ENCODE measurements at places on chromosomes 6 and 20.

DNA sequence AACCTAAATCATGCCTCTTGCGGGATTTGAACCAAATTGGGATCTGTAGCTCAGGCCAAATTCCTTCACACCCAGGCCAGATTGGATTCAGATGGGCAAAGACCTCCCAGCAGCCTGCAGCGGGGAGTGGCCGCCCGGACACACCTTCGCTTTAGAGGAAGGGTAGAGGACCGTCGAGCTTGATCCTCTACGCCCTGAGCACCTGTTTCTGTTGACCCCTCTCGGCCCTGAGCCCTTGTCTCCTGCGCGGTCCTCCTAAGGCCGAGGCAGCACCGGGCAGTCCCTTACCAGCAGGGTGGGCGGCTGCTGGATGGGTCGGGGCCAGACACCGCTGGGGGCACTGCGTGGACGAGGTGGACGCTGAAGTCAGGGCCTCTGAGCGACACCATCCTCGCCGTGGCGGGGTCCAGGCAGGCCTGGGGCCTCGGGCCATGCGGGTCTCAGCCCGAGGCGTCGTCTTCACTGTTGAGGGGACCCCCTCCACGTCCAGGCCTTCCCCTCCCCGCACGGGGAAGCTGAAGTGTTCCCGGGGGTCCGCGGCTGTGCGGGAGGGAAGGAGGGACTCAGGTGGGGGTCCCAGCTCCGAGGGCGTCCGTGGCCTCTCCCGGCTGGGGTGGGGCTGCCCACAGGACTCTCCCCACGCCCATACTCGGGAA is 114.8 kb downstream of the SMOC2 start:
- no peak for DNase-seq

GRCh38 chr6:109045493-109045892 is 49.2 kb downstream of the SESN1 start:
- DNase-seq, result no peak

DNA sequence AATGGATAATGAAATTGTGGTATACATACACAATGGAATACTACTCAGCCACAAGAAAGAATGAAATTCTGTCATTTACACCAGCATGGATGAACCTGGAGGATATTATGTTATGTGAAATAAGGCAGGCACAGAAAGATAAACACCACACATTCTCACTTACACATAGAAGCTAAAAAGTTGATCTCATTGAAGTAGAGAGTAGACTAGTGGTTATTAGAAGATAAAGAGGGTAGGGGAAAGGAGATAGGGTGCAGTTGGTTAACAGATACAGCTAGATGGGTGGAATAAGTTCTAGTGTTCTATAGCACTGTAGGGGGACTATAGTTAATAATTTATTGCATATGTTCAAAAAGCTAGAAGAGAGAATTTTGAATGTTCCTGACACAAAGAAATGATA is 25.5 kb upstream of the LTV1 start:
- no peak for DNase-seq

DNA sequence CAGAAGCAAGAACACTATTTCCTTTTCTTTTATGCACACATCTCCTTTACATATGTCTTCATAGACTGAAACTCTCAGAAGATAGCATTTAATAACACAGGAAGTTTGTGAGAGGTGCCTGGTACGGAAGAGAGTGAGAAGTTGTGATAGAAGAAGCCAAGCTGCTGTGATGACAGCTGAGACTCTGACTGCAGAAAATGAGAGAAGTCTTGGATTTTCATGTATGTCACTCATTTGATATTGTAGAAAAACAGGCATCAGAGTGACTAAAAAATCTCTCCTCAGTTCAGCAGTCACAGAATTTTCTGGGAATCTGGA is 154.9 kb upstream of the BMP2 start:
- DNase-seq, result no peak

GRCh38 chr20:34954904-34955230 is 739 bp downstream of the GSS start:
- no peak for DNase-seq

DNA sequence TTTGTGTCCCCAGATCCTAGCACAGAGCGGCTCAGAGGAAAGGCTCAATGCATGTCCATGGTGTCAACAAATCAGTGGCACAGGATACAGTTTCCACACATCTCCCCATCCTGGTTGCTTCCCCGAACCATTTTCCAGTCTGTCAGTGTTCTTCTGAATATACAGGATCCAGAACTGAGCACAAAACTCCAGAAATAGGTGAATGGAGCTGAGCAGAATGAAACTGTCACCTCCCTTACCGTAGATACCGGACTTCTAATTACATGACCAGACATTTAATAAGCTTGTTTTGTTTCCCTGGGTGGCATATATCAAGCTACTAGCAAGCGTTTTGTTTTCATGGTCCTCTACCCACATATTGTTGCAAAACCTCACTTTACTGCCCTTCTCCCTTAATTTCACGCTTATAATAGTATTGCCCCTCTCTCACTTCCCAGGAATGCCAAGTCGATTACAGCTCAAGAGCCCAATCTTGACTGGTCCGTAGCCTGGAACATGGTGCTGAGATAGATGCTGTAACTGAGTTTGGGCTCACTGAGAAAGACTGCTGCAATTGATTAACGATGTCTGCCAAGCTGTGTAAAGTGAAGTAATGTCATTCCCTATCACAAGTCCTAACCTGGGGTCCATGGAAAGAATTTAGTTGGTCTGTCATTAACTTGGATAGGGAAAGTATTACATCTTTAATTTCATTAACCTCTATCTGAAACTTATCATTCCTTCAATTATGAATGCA is 12.0 kb upstream of the SCRT2 start:
- DNase-seq, result no peak

- no peak for DNase-seq
Measured at GRCh38 chr6:155106456-155107115, 111.5 kb downstream of the TIAM2 start.

GRCh38 chr6:135739288-135739687 is 112.2 kb upstream of the PDE7B start:
- DNase-seq, result no peak

DNA sequence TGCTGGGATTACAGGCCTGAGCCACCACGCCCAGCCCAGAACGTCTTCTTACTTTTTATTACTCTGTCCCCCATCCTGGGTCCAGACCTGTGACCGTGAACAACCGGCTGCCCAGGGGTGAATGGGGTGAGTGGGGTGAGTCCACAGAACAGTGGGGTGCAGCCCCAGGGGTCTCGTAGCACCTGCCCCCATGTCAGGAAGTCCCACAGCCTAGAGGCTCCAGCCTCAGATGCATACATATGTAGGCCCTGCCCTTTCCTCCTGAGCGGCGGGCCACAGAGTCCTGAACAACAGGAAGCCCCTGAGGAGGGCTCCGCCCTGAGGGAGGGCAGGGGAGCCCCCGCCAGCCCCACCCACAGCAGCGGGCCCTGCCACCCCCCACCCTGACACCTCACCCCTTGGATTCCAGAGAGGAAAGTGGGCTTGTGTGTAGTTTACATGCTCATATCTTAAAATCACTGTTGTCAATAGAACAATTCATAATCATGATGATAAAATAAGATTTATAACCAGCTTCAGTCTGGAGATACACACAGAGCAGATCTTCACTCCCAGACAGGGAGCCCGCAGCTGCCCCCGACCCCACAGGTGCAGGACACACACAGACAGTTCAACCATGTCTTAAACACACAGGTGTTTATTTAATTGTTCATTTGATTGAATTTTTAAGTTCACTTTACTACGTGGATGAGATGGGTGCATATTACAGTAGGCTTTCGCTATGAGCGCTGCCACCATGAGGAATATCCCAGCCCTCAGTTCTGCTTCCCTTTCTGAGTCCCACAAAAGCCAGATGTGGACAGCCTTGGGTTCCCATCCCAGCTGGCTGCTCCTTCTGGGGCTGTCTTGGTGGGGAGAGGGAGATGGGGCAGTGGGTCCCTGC is 12.4 kb upstream of the GMEB2 start:
- peak; percentile 63 for DNase-seq

DNA sequence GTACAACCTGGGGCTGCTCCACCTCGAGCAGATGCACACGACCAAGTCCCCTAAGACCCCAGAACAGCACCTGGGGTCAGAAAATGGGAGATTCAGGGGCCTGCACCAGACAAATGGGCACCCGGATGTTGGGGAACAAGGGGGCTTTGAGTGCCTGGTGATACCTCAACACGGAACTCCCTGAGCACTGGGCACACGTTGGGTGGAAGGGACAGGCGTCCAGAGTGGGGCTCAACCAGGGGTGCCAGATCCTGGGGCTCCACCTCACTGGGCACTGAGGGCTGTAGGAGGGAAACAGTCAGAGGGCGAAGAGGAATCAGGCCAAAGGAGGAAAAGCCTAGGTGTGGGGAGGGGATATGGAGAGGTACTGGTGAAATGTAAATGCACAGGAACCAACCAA is 33.5 kb upstream of the SPAG4 start:
- DNase-seq, result no peak

GRCh38 chr6:22664968-22665367 is 95.6 kb downstream of the HDGFL1 start:
- no peak for DNase-seq

DNA sequence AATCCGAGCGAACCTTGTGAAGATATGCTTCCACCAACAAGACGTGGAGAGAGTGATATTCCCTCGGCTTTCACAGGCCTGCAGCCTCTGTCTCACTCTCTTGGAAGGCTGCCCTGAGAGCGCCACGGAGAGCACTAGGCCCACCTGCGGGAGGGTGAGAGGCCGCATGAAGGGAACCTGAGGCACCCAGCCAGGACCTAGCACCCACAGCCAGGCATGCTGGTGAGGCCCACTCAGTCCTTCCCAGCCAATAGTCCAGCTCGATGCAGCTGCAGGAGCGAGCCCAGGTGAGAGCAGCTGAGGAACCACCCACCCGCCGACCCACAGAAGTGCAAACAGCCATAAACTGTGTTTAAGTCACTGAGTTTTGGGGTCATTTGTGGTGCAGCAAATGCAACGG is 227.2 kb downstream of the QKI start:
- DNase-seq, result no peak

DNA sequence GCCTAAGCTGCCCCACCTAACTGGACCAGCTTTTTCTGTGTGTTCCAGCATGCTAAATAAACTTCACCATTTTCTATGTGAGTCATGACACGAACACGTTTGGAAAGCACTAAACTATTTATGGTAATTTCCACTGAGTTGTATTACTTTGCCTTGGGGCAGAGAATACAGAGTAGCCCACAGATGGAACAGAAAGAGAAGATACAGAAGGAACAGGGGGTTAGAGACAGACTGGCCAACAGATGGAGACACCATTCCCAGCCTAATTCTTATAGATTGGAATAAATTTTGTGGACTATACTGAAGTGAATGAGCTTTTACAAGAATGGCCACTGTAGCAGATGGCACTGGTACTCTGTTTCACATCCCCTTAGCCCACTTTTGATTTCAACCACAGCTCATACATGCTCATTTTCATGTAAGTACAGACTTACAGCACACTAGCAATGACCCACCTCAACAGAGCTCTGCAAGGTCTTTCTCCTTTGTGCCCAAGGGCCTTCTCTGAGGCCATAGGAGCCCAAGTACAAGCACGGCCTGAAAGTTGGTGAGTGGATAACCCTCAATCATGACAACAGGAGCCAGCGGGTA is 13.1 kb upstream of the NT5DC1 start:
- DNase-seq, result no peak

DNA sequence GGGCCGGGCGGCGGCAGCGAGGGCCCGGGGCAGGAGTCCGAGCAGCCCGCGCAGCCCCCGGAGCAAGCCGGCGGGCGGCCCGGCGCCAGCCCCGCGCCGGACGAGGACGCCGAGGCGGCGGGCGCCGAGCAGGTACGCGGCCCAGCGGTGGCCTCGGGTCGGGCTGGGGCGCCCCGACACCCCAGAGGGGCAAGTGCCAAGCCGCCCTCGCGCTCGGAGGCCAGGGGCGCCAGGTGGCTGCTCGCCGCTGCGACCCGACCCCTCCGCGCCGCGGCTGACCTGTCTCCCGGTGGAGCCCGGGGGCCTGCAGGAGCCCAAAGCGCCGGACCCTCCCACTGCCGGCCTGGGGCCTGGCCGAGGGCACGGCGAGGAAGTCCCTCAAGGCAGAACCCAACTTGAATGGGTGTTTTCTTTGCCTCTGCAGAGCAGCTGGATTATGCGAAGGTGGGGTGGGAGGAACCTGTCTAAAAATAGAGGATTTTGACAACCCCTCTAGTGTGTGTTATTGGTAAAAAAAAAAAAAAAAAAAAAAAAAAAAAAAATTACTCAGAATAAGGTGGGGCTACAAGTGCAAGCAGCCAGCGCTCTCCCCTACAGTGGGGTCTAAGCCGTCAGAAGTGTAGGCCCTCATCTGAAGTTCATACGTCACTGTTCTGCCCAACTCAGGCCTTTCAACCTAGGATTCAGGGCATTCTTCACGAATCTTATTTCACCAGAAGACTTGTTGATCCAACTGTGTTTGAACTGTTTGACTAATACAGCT is 609 bp downstream of the OGFRL1 start:
- DNase-seq, result no peak

DNA sequence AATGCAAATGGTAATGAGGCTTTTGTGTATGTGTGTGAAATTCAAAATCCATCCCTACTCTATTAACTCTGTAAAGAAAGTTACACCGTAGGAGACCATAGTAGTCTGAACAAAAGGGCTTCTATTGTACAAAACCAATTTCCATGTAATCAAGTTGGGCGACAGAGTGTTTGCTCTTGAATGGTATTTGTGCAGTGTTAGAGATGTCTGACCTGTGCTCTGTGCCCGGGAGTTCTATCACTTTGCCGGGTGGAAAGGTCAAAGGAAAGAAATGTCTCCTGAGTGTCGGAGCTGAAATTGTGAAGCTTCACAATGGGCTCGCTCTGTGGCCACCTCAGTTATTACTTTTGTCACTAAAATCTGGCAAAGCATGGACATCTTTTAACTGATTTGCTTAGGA is 312.0 kb downstream of the SAMD5 start:
- DNase-seq, result no peak

GRCh38 chr20:37336369-37337207 is 9.4 kb upstream of the SRC start:
- peak; percentile 19 for DNase-seq

DNA sequence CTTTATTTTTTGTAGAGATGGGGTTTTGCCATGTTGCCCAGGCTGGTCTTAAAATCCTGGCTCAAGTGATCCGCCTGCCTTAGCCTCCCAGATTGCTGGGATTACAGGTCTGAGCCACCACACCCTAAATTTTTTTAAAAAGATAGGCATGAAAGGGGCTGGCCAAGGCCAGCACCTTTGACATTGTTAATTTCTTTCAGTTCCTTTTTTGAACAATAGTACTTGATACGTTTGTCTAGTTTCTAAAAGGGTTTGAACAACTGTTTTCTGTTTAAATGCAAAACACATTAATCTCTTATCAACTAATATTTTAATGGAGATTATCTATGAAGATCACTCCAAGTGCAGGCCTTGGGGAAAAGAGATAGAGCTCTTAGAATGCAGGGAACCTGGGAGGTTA is 37.6 kb upstream of the PTPRK start:
- no peak for DNase-seq

GRCh38 chr6:14972379-14973067 is 273.3 kb upstream of the JARID2 start:
- DNase-seq, result no peak

DNA sequence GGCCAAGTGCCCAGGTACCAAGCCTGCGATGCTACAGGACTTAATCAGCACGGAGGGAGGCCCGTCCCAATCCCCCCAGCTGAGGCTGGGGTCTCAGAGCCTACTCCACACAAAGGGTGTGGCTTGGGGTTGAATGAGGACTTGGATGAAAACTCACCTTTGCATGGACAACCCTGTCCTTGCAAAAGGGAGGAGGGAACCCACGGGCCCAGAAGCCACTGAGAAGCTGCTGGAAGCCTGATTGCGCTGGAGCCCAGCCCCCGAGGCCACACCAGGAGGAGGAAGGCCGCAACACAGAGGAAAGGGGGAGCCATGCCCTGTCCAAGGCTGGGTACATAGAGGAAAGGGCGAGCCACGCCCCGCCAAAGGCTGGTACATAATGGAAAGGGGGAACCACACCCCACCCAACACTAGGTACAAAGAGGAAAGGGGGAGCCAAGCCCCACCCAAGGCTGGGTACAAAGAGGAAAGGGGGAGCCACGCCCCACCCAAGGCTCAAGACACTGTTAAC is 158.8 kb downstream of the DLL1 start:
- DNase-seq, result no peak

Measured in stimulated activated CD4-positive, alpha-beta T cell treated with anti-CD3 and anti-CD28 coated beads, Interleukin-2, amount 100 ng/mL, for 48 hours (primary cell).